A549 treated with CORT108297 at 1 μM for 4 hours (cell line): ENCODE measurements at places on chromosomes 11 and 22. TPM values are rescaled to one million over a fixed set of nuclear protein-coding genes. Genes with fewer than 3 reads are reported as not detected.

CRY2 gene
- total RNA-seq, result 2.7 to 3.8 TPM (median 3.4 TPM) in 5 replicates

GGT1 gene
- total RNA-seq, result 94.5 to 117 TPM (median 110 TPM) in 5 replicates

IGHMBP2 gene
- 12.1 to 17.7 TPM (median 16.1 TPM) in 5 replicates for total RNA-seq

RIMBP3C gene
- total RNA-seq, result 0.13 to 0.23 TPM (median 0.18 TPM) in 5 replicates

CD151 gene
- total RNA-seq, result 725 to 879 TPM (median 864 TPM) in 5 replicates

ANO1 gene
- total RNA-seq, result 1.2 to 2.0 TPM (median 1.4 TPM) in 5 replicates

IRAG1 gene
- total RNA-seq, result 0.02 to 0.03 TPM (median 0.02 TPM) in 4 of 5 replicates, not detected in the other

TMPRSS13 gene
- not detected in 5 replicates for total RNA-seq

IFITM1 gene
- 0.22 to 0.64 TPM (median 0.39 TPM) in 5 replicates for total RNA-seq

GPR83 gene
- total RNA-seq, result 0.03 to 0.08 TPM (median 0.05 TPM) in 5 replicates

PRG3 gene
- not detected in 5 replicates for total RNA-seq

MOV10L1 gene
- not detected in 5 replicates for total RNA-seq

PDGFD gene
- total RNA-seq, result 7.0 to 9.0 TPM (median 8.3 TPM) in 5 replicates

UBASH3B gene
- total RNA-seq, result 38.2 to 54.2 TPM (median 47.3 TPM) in 5 replicates

TMPRSS6 gene
- total RNA-seq, result 0.02 TPM in 1 of 5 replicates, not detected in the others

SLC22A9 gene
- not detected in 5 replicates for total RNA-seq

NUDT8 gene
- 5.9 to 14.0 TPM (median 13.1 TPM) in 5 replicates for total RNA-seq

UBQLN3 gene
- not detected in 5 replicates for total RNA-seq

FOLR2 gene
- not detected in 5 replicates for total RNA-seq

MS4A4A gene
- not detected in 5 replicates for total RNA-seq

C1QTNF4 gene
- 0.08 to 0.10 TPM (median 0.08 TPM) in 3 of 5 replicates, not detected in the others for total RNA-seq

GGTLC3 gene
- not detected in 5 replicates for total RNA-seq

NEFH gene
- 0.03 to 0.10 TPM (median 0.08 TPM) in 5 replicates for total RNA-seq

SCO2 gene
- 2.7 to 9.9 TPM (median 5.5 TPM) in 5 replicates for total RNA-seq

ZC3H7B gene
- 18.9 to 27.1 TPM (median 25.5 TPM) in 5 replicates for total RNA-seq

USP2 gene
- total RNA-seq, result 0.33 to 0.53 TPM (median 0.42 TPM) in 5 replicates

VEGFB gene
- 35.3 to 52.8 TPM (median 49.7 TPM) in 5 replicates for total RNA-seq

OR52I2 gene
- total RNA-seq, result not detected in 5 replicates

CRYBB3 gene
- total RNA-seq, result 0.22 TPM in 1 of 5 replicates, not detected in the others

TEX12 gene
- total RNA-seq, result 0.17 TPM in 1 of 5 replicates, not detected in the others

MPPED2 gene
- 0.08 TPM in 1 of 5 replicates, not detected in the others for total RNA-seq

C11orf86 gene
- total RNA-seq, result 38.8 to 74.1 TPM (median 60.3 TPM) in 5 replicates
